SK-N-DZ (cell line): ENCODE measurements at places on chromosomes 1 and 21.

DNA sequence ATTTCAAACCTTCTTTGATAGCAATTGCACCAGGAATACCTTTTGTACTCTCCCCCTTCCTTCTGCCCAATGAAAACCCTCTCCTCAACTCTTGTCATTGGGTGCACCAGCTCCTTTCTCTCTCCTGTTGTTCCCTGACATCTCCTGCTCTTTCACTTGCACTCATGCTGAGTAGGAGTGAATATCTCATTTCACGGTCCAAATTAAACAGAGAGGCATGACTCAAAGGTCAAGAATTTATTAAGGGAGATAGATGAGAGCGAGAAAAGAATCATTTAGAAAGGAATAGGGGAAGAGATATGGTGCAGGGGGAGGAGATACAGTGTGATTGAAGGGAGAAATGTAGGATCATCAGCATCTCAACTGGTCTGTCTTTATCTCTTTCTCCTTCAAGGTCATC is 22.1 kb downstream of the AIM2 start:
- no peak for DNase-seq

DNA sequence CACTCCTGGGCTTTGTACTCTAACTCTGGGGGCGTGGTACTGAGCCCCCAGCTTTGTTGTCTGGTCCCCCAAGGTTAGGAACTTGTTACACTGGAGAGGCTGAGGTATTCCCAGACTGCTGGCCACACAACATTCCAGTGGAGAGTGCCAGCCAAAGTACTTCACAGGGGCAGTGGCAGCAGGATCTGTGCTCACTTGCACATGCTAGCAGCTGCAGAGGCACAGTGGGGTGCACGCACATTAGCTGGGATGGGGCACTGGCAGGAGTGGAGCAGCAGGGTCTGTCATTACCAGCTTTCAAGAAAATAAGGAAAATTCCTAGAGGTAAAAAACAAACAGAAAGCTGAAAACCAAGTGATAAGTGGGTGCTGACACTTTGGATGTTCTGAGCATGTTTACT is 31.0 kb downstream of the ZNF691 start:
- DNase-seq: no peak

GRCh38 chr1:175512637-175513412 is 230.6 kb downstream of the TNR start:
- no peak for DNase-seq

DNA sequence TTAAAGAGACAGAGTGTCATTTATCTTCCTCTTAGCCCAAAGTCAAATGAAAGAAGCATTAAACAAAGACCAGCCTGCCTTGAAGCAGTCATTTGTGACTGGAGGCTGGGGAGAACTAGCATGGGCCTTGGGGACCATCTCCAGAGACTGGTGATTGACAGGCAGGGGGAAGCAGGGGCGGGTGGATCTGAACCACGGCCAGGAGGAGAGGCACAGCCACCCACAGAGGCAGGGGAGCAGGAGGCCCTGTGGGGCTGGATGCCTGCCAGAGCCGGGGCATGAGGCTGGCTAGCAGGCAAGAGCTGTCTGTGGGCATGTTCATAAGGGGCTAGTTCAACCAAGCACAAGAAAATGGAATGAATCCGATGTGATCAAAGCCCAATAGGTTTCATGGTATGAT is 73.9 kb downstream of the PLXNA2 start:
- DNase-seq: no peak

DNA sequence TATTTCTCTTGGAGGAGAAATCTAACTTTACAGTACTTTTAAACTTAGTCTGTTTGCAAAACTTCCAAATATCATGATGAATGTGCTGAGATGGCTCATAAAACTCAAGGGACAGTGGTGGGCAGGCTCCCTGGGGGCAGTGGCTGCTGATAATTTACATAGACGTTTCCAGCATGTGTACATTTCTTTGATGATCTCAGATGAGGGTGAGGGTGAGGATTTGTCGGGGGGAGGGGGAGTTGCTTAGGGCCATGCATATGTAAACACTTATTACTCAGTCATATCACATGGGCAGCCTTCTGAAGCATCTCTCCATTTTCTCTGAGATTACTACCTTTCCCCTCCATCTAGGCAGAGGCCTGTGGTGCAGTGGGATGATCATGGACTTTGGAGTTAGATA is 152.9 kb upstream of the HMGB4 start:
- no peak for DNase-seq

- DNase-seq: no peak
These were observed 10.0 kb downstream of the ITLN1 start for GRCh38 chr1:160874935-160875334.

DNA sequence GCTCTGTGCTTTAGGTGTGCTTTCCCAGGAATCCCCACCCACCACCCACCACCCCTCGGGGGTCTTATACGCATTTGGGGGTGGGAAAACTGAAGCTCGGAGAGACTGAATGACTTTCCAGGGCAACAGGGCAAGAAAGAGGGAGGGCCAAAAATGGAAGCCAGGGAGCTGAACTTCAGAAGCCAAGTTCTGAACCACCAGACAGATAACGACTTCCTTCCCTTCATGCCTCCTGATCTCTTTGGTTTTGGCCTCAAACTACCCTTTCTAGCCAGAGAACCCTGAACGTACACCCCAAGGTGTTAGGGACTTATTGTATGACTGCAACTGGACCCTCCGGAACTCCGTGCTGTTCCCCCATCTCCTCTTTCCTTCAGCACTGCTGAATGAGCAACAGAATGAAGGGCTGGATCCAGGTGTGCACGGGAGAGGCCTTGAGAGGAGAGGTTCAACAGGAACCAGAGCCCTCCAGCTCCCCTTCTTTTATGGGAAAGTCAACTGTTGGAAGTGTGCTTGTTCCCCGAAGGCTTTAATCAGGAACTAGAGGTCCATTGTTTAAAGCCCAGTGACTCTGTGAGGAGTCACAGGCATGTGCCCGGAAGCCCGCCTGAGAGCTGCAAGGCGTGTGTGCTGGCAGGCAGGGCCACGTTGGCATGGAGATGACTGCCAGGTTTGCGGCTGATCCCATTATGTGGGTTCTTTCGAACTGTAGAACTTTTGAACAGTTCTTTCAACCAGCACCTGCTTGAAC is 3.1 kb downstream of the BACE2 start:
- no peak for DNase-seq

- DNase-seq: no peak
These were observed 39.3 kb downstream of the VWA5B1 start for GRCh38 chr1:20329793-20330542.

DNA sequence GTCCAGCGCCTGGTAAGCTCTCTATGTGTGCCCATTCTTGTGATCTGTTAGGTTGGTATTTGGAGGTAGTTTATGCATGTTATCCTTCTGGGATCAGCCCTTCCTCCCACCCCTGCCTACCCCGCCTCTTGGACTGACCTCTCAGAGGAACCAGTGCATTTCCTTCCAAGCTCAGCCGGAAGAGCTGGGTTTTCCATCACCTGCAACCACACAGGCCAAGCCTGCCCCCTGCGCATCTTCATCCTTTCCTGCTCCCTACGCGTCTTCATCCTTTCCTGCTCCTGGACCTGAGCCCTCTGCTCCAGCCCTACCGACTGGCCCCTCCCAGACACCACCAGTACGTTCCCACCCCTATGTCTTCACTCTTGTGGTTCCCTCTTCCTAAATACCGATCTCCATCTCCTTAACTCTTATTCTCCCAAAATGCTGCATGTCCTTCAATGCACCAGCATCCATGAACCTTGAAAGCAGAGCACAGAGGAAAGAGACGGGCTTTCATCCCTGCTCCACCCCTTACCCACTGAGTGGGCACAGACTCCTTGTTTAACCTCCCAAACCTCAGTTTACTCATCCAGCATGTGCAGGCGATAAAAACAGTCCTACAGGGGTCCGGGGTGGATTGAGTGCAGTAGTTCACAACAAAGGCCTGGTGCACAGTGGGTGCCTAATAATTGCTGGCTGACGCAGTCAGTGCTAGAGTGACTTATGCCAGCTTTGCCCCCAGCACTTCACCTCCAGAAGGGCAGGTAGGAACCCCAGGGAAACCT is 526.3 kb downstream of the MATN1 start:
- no peak for DNase-seq

DNA sequence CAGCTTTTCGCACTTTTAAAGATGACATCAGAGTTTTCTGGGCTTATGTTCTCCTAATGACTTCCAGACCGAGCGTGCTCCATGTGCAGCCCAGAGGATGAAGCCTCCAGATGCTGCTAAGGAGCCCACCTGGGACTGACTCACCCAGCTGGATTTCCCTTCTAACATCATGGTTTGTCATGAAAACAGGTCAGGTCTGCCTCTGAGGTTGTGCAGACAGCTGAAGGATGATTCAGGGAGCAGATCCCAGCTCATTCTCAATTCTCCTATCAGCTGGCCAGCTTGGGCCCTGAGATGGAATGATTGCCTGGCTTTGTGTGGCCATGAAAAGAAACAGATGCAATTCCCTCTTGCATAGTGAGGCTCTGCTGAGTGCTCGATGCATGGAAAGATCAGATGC is 123.9 kb upstream of the DUSP10 start:
- peak; percentile 73 for DNase-seq

DNA sequence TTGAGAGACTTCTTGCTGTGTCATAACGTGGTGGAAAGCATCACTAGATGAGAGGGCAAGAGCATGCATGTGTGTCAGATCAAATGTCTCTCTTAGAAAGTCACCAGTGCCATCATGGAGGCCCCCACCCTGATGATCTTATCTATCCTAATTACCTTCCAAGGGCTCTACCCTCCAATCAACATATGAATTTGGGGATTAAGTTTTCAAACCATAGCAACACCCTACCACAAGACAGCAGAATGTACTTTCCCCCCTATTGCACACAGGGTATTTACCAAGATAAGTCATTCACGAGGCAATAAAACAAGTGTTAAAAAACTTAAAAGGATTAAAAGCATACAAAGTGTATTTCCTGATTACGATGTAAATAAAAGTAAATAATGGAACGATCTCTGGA is 515.6 kb downstream of the LMO4 start:
- no peak for DNase-seq

DNA sequence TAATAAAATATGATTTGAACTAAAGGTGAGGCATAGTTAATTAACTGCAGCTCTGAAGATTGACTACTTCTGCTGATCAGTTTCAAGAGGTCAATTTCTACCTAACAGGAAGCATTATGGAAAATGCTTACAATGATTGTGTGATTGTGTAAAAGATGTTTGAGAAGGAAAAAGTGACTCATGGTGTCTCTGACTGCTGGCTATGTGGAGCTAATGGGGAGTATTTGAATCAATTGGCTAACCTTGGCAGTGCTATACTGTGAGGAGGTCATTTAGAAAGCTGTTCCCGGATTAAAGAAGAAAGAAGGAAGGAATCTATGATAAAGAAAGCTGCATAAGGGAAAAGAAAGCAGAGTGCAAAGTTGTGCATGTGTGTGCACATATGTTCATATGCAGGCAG is 376.5 kb downstream of the ADGRL2 start:
- DNase-seq: no peak

DNA sequence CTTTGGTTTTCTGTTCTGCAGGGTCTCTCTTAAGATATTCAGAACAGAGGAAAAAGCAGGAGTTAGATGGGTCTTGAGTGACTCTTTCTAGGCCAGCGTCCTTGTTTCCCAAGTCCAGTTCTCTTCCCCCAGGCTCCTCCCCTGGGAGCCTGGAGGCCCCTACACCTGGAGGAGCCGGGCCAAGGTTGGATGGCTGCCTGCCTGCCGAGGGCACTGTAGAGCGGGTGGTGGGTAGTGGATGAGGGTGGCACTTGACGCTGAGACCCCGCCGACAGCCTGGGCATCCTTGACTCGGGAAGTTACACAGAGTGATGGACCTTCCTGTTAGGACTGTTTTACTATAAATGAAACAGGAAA is 17.4 kb upstream of the KANK4 start:
- no peak for DNase-seq

DNA sequence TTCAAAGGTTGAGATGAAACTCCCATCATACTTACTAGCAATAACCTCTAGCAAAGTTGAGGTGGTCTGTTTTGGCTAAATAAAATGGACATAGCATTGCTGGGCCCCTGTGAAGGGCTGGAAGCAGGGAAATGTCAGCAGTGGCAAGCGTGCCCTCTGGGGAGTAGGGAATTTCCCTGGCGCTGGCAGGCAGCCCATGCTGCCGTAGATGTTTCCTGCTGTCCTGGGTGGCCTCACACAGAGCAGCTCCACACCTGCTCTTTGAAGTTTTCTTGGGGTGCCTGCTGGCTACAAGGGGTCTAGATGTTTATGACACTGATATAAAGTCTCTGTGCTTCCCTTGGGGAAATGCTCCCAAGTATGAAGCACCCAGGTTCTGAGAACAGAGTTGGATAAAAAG is 30.2 kb downstream of the ADARB1 start:
- no peak for DNase-seq
